ENCODE measurements at places on chromosomes 2 and 18.

DNA sequence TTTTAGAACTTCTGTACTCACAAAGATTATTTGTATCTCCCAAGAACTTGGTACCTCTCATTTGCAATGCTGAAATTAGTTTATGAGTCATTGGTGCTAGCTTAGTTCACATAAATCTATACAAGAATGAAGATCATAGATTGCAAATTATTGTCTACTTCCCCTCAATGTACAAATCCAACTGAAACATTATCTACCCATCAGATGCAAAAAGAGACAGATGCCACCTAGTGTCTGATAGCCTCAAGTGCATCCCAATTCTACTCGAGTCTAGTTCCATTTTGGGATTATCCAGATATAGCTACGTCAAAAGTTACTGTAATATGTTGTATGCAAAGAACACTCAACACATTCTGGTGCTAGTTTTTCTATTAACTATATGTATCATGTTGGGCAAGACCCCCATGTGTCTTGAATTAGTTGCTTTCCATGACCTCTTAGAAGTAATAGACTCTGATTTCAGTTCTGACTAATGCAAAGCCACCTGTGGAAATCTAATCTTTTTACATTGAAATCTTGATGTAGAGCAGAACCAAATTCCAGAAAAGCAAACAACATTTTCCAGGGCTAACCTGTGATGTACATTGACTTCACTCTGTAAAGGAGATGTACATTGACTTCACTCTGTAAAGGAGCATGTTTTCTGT is 210.0 kb downstream of the RBM43 start:
- DNase-seq: no peak

- no peak for DNase-seq
Measured at GRCh38 chr2:8329660-8330622, 351.9 kb upstream of the ID2 start.

GRCh38 chr18:21598726-21599584 is 1.5 kb downstream of the ESCO1 start:
- DNase-seq: no peak

- DNase-seq: no peak
Measured at GRCh38 chr2:100786297-100786658, 33.7 kb upstream of the NPAS2 start.

DNA sequence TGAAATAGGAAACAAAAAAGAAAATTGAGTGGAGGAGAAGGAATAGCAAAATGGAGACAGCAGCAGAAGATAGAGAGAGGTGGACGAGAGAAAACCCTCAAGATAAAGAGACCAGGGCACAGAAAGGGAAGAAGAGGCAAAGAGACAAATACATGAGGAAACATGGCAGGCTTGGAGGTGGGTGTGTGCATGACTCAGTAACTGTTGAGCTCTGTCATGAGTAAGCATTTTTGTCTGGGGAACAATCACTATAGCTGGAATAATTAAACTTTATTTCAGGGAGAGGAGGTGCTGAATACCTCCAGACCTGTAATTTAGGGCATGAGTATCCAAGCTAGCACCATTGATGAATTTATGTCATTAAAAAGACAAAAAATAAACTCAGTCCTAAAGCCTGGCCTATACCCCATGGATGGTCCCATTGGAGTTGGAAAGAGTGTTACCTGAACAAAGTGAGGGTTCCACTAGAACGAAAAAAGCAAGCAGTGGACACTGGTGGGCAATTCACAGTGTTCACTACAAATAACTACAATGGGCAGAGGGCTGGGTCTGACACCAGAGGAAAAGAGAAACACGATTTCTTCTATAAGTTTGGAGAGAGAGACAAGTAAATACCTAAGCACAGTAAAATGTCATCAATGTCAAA is 145.5 kb downstream of the ADCYAP1 start:
- no peak for DNase-seq
